ENCODE measurements at places on chromosomes 11 and 22. TPM values are rescaled to one million over a fixed set of nuclear protein-coding genes. Genes with fewer than 3 reads are reported as not detected.

DNA sequence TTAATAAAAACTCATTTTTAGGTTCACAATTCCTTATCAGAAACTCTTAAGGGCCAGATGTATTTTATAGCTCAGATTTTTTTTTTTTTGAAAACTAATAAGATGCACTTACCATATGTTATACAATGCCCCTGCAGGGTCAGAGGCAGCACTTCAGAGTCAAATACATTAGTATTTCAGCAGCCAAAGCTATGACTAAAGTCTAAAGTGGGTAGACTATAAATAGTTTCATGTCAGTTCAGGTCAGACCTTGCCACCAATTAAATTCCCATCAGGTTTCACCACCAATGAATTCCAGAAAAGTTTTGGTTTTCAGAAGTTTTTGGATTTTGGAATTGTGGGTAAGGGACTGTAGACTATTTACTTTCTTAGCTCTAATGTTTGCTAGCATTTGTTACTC lies 75.9 kb downstream of the FAM83F start:
- DNase-seq = no peak

DNA sequence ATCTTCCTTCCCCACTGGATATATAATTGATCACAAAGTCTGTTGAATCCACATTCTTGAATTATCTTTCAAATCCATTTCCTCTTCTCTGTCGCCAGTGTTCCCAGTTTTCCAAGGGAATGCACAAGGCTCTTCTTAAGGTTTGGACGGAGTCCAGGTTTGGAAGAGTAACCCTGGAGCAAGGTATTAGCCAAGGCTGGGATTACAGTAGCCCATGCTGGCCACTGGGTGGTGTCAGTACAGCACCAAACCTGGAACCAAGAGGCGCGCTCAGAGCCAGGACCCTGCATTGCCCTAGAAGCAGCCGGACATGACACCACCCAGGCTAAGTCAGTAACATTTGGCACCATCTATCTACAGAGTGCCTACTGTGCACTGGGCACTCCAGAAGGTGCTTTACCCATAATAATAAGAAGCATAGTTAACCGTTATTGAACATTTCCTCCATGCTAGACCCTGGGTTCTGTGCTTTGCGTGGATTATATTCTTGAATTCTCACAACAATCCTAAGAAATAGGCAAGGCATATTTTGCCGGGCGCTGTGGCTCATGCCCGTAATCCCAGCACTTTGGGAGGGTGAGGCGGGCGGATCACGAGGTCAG lies 48.0 kb upstream of the CLPB start:
- peak; percentile 18 for DNase-seq

DNA sequence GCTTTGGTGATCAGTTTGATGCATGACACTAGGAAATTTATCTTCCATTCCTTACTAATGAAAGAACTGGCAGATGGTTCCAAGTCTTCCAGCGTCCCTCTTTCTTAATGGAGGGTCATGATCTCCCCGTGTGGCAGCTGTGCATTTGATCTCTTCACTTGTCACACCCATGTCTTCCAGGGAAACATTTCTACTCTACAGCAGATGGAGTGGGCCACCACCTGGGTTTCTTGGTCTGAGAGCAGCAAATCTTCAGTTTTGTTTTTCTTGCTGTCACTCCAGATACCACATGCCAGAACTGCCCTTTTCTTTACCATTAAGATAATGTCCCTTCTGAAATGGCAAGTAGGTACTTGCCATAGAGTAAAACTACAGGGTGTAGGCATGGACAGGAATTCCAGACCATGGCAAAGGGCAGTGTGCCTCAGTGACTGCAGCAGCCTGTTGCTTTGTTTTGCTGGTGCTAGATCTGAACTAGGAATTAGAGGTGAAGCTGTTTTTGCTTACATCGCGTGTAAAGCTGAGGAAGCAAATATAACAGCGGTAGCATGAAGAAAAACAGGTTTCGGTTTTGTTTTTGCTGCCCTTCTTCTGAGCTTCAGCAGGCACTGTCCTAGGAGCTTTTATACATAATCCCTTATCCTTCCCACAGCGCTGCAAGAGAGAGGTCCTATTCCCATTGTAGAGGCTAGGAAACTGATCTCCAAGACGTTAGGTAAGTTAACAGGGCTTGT lies 20.7 kb upstream of the C11orf96 start:
- no peak for DNase-seq

DNA sequence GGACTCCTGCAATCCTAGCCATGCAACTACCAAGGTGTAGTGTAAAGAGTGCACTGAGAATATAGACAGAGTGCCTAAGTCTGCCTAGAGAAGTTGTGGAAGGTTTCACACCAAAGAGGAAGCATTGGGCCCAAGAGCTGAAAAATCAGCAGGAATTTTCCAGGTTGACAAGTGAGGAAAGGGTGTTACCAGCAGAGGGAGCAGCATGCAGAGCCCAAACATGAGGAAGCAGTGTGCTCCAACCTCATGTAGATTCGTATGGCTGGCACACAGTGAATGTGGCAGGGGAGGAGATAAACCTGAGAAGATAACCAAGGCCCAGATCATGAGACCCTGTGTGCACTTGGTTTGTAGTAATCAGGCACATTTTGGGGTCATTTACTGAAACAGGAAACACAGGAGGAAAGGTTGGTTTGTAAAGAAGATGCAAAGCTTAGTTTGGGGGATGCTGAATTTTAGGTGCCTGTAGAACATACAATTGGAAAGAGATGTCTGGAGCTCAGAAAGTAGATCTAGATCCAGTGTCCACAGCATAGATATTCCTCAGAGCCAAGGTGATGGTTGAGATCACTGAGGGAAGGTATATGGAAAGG lies 1.7 kb downstream of the HPX start:
- DNase-seq = no peak

The NXPE1 gene
- not detected for total RNA-seq

Data from urinary bladder (tissue), 4 donors.